ENCODE measurements at places on chromosomes 7 and 10.

DNA sequence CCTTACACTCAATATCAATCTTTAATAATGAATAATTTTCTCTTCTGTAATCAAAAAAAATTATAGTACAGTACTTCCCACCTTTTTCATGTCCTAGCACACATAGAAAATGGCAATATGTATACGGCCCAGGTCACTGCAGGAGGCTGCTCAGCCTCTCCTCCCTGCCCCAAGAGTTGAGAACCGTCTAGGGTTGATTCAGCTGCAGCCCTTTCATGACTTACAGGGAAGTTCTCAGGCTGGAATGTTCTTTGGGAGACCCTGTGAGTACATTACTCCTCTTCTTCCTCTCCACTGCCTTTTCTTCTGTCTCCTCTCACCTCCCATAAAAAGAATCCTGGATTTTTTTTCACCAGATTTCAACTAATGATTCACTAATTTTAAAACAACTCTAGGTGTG, 180.0 kb downstream of the HDAC9 start:
- no peak for DNase-seq

- no peak for DNase-seq
Measured at GRCh38 chr7:41333511-41333910, 369.4 kb downstream of the INHBA start.

DNA sequence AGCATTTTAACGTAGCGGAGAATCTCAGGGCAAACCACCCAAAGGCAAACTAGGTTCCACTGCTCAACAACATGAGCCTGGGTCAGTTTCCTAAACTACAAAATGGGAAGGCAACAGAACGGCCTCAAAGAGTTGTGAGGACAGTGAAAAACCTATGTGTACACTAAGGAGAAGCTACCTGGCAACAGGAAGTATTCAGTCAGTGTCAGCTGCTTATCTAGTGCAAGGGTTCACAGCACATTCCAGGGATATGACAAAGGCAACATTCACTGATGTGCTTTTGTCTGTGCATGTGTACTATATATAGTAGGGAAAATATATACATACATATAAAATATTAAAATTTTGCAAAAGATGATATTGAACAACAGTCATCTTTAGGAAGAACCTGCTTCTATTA, 17.2 kb downstream of the NUDCD3 start:
- no peak for DNase-seq

- DNase-seq, result peak; percentile 83
Measured at GRCh38 chr10:100518761-100519241, 860 bp downstream of the SEC31B start.

DNA sequence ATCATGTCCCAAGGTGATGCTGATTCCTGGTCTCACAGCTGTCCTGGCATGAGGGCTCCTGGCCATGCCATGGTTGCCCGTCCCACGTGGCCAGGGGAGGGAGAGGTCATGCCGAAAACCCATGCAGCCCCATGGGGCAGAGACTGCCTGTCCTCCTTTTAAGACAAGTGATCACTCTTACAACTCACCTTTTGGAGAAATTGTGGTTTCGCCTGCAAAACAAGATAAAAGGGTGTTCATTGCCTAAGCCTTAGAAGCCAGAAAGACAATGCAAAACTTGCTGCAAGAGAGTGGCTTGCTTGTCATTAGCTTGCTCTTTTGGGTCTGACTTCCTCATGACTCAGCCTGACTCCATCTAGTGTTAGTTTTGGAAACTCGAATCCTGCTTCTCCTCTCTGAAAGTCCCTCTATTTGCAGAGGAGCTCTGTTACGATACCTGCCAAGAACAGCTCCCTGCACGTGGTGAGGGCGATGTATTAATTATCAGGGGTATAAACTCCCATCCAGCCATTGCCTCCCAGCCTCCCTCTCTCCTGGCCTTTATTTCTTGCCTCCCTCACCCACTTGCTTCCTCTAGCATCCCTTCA, 26.7 kb downstream of the TMEM273 start:
- peak; percentile 49 for DNase-seq

DNA sequence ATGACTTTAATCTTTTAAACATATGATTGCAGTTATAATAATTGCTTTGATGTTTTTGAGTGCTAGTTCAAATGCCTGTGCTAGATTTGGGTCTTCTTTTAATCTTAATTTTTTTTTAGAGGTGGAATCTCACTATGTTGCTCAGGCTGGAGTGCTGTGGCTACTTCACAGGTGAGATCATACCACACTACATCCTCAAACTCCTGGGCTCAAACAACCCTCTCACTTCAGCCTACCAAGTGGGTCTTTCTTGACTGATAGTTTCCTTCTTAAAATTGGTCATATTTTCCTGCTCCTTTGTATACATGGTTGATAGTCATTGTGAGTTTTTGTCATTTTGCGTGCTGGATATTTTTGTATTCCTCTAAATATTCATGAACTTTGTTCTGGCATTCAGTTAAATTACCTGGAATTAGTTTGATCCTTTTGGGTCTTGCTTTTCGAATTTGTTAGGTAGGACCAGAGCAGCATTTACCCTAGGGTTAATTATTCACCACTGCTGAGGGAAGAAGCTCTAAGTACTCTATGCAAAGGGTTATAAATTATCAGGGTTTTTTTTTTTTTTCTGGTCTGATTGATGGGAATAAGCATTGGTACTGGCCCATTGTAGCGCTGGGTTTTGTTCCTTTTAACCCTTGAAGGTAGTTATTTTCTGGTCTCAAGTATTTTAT, 12.1 kb upstream of the TCAF1 start:
- no peak for DNase-seq

GRCh38 chr7:103521937-103522336, 75.9 kb upstream of the SLC26A5 start:
- DNase-seq, result peak; percentile 52

DNA sequence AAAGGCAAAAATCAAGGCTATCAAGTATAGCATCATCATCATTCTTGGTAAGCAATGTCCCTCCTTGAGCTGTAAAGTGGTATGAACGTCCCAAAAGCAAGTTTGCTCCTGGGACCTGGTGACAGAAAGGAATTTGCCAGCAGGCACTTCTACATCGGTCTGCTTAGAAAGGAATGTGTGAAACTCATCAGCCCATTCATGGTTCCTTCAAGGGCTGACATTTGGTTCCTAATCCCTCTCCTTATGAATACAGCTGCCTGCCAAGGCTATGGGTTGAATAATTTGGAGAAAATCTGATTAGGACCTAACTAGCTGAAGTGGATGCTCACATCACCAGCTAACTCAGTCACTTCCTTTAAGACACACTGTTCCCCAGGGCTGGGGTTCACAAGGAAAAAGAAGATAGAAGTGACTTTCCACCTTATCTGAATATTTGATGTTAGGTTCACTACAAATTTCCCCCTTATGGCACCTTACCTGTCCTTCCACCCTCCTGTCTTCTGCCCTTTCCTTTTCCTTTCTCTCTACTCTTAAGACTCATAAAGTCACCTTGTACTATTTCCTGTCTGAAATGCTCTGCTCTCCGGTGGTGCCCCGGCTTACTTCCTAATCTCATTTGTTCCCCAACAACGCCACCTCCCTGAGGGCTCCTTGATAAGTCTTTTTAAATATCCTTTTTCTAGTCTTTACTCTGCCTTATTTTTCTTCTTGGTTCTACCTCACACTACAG, 187.1 kb downstream of the NPSR1 start:
- DNase-seq, result peak; percentile 58

DNA sequence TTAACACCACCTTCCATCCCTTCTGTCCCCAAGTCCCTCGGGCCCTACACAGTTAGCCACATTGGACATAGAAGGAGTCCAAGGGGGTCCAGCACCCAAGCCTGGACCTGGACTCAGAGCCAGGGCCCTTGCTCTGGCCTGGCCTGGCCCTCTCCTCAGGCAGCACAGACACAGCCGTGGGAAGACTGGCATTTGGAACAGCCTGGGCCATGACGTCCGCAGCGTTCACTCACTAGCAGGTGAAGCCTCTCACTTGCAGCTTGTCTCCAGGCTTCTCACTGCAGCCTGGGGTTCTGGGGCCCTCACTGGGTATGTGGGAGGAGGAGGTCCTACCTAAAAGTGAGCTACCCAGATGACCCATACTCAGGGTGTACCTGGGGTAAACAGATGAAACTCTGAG, 33.7 kb upstream of the AQP1 start:
- no peak for DNase-seq

- no peak for DNase-seq
Measured at GRCh38 chr10:97851341-97852001, 1.8 kb downstream of the GOLGA7B start.

DNA sequence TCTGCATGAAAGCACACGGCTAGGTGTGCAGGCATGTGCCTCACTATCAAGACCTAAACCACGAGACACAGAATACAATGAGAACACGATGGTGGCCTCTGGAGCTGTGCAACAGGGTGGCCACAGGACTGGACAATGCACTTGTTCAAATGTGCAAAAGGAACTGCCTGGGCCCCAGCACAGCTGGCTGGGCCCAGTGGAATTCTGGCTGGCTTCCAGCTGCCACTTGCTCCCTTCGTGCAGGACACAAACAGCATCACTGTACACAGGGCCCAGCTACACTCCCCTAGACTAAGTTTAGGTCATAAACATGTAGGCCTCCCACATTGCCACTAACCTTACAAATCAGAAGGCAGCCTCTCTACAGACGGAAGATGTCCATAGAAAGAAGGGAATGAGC, 23.4 kb downstream of the DOCK4 start:
- no peak for DNase-seq

DNA sequence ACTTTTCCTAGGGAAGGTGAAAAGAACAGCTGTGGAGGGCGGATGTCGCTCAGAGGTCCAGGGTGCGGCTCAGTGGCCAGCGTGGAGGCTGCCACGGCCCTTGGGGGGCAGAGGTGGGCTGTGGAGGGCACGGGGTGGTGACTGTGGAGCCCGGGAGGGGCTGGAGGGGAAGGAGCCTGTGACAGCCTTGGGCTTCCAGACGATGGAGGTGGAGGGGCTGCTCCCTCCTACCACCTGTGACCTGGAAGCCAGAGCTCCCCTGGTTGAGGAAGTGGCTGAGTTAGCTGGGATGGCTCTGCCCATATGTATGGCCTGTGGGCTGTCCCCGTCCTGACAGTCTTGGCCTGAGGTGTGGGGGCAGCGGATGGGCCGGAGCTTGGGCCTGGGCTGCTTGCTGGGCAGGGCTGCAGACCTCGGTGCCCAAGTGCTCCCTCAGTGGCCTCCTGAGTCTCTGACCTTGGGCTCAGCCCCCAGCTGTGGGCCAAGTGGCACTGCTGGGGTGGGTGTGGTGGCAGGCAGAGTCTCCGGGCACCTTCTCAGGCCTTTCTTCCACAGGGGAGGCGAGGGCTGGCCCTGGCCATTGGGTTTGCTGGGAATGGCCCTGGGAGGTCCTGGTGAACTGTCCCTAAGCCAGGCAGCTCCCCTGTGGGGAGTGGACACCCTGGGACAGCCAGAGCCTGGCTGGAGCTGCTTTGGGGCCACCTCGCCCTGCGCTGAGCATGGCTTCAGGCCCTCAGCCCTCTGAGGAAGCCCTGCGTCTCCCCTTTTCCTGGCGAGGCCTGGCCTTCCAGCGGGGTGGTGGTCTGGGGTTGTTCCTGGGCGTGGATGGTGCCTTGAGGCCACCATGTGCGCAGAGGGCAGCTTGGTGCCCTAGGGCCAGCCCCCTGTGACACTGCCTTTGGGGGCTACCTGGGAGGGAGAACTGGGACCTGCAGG, 3.9 kb downstream of the BRI3 start:
- DNase-seq, result no peak

GRCh38 chr10:107028236-107028635, 136.3 kb downstream of the SORCS1 start:
- no peak for DNase-seq

DNA sequence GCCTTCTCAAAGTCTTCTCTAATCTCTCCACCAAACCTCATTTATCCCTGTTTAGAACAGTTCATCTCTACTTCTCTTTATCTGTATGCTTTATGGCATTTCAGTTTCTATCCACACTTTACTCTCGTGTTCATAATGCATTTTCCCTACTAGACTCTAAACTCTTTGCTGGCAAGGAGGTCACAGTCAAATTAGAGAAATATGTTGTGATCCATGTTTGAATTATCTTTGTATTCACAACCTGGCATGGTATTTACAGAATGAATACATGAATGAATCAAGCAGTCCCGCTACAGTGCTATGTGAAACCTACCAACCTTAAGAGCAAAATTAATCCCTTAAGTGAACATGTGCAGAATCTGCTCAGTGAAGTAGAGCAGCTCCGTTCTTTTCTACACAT, 12.8 kb upstream of the YAE1 start:
- no peak for DNase-seq

DNA sequence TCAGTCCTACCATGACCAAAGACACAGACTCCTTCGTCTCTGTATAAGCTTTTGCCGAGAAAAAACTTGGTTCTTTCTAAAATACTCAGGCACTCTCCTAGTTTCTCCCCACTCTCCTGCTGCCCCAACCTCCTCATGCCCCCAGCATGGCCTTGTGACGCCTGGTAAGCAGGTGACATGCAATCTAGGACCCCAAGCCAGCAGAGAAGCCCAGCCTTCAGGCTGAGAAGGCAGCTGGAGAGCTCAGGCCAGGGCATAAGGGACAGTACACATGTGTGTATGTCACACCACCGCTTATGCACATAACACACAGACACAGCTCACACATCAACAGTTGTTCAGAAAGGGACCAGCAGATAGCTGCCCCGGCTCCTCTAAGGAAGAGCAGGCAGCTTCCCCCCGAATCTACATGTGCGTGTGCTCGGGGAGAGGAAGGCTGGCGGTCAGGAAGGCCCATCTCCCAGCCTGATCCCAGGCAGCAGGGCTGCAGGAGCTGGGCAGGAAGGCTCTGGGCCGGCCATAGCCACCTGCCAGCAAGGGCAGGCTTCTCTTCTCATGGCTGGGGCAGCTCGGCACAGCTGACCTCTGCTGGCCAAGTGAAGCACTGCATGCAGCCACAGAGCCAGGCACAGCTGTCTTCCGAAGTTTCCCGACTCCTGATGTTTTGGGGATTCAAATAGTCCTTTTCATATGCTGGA, 8.5 kb downstream of the DDX56 start:
- peak; percentile 72 for DNase-seq

DNA sequence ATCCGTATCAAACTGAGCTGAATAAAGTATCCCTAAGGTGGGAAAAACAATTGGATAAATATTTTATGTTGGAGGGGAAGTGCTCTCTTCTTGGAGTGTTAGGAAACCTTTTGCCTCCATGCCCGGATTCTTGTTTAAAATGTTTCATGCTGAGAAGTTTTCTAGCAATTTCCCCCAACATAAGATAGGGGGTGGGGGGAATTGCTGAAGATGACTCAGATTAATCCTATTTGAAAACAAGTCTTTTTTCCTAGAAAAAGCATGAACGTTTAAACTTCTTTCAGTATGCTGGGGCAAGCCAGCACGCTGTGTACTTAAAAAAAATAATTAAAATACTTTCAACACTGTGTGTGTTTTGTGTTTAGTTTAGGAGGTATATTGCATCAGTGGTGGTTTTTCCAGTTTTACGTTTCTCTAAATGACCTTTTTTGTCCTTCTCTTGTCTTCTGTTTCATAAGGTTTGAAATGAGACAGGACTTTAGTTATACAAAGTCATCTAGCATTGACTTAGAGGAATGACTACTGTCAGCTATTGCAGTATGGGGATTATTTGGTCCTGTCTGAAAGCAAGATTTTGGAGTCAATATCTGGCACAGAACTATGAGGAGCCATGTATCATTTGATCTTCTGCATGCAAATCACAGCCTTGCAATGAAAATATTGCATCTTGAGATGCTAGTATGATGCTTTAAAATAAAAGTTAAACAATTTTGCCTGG, 295.9 kb downstream of the GATA3 start:
- no peak for DNase-seq

GRCh38 chr10:90859321-90859751, 1.5 kb upstream of the HTR7 start:
- DNase-seq, result no peak

Data from neural progenitor cell (in vitro differentiated cells).